ENCODE measurements at places on chromosomes 12 and 14.

DNA sequence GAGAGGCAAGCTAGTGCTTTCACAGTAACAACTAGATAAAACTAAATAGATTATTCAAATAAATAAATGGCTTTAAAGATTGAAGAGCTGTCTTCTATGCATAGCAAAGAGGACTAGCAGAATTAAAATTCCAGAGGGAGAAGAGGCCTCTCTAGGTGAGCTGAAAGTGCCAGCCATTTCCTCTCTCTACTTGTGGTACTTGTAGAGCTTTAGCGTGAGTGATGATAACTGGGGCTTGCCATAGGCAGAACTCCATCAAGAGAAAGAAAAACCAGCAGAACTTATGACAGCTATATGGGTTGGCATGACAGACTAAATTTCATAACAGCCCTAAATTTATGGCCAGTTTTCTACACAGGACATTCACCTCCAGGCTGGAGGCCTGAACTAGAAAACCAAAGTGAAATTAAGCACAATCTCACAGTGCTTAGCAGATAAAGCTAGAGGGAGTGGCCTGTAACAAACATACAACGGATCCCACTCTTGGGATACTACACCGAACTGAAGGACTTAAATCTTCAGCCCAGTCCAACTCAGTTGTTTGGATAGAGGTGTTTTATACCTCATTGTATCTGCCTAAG lies 11.0 kb downstream of the SPTLC2 start:
- DNase-seq = no peak

- DNase-seq = no peak
Observed at GRCh38 chr12:31895449-31896150, 63.6 kb upstream of the RESF1 start.

DNA sequence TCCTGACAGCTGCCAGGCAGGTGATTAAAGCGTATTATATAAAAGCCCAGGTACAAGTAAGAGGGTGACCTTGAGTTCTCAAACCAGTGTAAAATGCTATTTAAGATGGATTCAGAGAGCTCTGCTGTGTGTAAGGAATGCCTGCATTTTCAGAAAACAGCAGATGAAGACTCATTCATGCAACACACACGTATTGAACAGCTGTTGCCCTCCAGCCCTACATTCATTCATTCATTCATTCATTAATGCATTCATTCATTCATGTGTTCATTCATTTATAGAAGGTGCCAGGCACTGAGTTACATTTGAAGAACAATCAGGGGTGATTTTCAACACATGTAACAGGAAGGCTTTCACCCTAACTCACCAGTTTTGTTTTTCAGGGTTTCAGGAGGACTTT lies 27.4 kb upstream of the ELK3 start:
- no peak for DNase-seq

GRCh38 chr12:47988073-47989022 lies 15.9 kb downstream of the COL2A1 start:
- DNase-seq = no peak

DNA sequence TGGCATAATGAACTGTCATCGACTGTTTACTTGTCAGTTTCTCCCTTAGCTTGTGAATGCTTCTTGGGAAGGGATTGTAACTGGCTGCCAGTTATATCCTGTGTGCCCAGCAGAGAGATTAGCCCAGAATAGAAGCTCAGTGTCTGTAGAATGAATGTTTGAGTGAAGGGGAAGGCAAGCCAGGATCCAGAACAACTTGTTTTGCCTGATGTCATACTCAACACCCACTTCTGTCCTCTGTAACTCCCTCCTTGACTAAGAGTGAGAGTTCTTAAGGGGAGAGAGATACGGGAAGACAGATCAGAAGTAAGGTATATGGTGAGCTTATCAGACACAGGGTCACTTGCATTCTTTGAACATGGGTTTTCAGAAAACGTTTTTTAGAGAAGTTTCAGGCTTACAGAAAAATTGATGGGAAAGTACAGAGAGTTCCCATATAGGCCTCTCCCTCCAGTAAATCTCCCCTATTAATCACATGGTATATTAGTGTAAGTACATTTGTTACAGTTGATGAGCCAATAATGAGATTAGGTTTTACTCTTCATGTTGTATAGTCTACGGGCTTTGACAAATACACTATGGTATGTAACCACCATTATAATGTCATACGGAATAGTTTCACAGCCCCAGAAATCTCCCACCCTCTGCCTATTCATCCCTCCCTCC lies 5.6 kb upstream of the SPPL3 start:
- no peak for DNase-seq

GRCh38 chr12:114006482-114007425 lies 40.6 kb upstream of the RBM19 start:
- no peak for DNase-seq

- DNase-seq = no peak
Observed at GRCh38 chr14:80202888-80203562, 8.3 kb downstream of the DIO2 start.

DNA sequence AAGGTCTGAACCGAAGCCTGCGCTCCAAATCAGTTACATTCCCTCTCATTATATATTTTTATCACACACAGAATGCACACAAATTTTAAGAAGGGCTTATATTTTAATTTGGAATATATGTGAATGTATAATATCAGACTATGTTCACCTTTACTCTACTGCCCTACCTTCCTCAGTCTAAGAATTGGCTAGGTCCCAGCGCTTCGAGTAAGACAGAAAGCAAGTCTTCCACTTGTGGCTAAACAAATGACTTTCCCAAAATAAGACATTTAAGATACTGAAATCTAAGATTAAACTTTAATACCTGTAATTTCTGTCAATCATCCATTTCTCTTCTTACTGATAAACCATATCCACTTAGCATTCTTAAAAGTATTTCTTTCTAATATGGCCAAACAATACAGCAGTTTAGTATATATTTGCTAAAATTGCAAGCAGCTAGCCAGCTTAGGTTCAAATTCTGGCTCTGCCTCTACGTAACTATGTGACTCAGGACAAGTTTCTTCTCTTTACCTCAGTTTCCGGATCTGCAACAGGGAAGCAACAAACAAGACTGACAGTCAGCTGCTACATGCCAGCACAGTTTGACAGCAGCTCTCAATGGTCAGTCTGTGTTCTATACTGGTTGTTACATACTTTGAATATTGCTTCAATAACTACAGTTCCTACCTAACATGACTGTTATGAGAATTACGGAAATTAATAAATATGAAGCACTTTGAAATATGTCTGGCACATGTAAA lies 2.0 kb downstream of the INTS13 start:
- no peak for DNase-seq

DNA sequence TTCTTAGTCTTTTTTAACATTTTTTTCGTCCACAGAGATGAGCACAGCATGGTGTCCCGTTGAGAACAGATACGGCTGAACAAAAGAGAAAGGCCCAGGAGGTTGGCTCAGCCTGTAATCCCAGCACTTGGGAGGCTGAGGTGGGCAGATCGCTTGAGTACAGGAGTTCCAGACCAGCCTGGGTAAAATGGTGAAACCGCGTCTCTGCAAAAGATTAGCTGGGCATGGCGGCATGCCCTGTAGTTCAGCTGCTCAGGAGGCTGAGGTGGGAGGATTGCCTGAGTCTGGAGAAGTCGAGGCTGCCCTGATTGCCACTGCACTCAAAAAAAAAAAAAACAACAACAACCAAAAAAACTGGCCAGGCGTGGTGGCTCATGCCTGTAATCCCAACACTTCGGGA lies 5.9 kb upstream of the EP400 start:
- no peak for DNase-seq

DNA sequence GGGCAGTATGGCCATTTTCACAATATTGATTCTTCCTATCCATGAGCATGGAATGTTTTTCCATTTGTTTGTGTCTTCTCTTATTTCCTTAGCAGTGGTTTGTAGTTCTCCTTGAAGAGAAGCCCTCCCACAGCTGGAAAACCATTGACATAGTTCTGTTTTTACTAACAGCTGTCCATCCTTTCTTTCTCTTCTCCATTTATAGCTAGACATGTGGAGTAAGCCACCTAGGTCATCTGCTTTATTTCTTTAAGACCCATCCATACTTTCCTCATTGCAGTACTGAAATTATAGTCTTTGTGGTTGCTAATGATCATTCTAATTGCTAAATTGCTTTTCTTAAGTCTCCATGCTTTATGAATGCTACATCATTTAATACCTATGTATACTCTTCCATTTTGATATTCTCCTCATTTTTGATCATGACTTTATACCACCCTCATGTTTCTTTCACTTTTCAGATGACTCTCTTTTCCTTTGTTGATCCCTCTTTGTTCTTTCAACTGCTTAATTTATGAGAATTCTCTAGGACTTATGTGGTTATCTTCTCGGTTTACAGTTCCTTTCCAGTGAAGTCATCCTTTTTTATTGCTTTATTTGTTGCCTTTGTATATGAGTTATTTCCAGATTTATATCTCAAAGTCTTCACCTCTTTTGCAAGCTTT lies 114.2 kb downstream of the PCNX1 start:
- no peak for DNase-seq
